ENCODE measurements at places on chromosomes 7 and 10. TPM values are rescaled to one million over a fixed set of nuclear protein-coding genes. Genes with fewer than 3 reads are reported as not detected.

HPSE2 gene
- total RNA-seq, result not detected

CUBN gene
- total RNA-seq, result 2.1 TPM

SPDYE16 gene
- total RNA-seq, result not detected

POMZP3 gene
- 7.1 TPM for total RNA-seq

GHRHR gene
- total RNA-seq, result not detected

ANKRD1 gene
- total RNA-seq, result 436 TPM

PHKG1 gene
- 0.10 TPM for total RNA-seq

PTEN gene
- 41.2 TPM for total RNA-seq

HECW1 gene
- total RNA-seq, result not detected

COL17A1 gene
- 0.06 TPM for total RNA-seq

TBRG4 gene
- total RNA-seq, result 38.2 TPM

ACTL6B gene
- total RNA-seq, result not detected

PON3 gene
- not detected for total RNA-seq

GSAP gene
- 2.7 TPM for total RNA-seq

RHOBTB1 gene
- 42.7 TPM for total RNA-seq

CALHM2 gene
- 14.5 TPM for total RNA-seq

NCF1 gene
- not detected for total RNA-seq

HMX3 gene
- not detected for total RNA-seq

RELN gene
- 8.1 TPM for total RNA-seq

Measured in glomerular endothelial cell (primary cell).